Nasal cavity respiratory epithelium epithelial cell of viscerocranial mucosa (primary cell): ENCODE measurements at places on chromosomes 11 and 22. TPM values are rescaled to one million over a fixed set of nuclear protein-coding genes. Genes with fewer than 3 reads are reported as not detected.

THRSP gene
- not detected in 2 replicates for total RNA-seq

CPT1B gene
- total RNA-seq, result 1.7 and 14.2 TPM in 2 replicates

RAB38 gene
- 229 and 240 TPM in 2 replicates for total RNA-seq

SEPTIN5 gene
- 4.4 and 22.6 TPM in 2 replicates for total RNA-seq

ADM2 gene
- total RNA-seq, result 6.2 and 23.1 TPM in 2 replicates

P2RY6 gene
- 0.64 TPM in 1 of 2 replicates, not detected in the other for total RNA-seq

OR10A6 gene
- total RNA-seq, result 0.07 TPM in 1 of 2 replicates, not detected in the other

CHRM1 gene
- not detected in 2 replicates for total RNA-seq

EI24 gene
- 121 and 184 TPM in 2 replicates for total RNA-seq

CD3G gene
- total RNA-seq, result not detected in 2 replicates

TRIM44 gene
- 7.2 and 22.8 TPM in 2 replicates for total RNA-seq

SYNGR1 gene
- total RNA-seq, result 0.34 and 4.1 TPM in 2 replicates

OR51B2 gene
- total RNA-seq, result not detected in 2 replicates

OR10D3 gene
- total RNA-seq, result not detected in 2 replicates

OR2AG2 gene
- under 0.01 and 0.07 TPM in 2 replicates for total RNA-seq

CFL1 gene
- total RNA-seq, result 659 and 765 TPM in 2 replicates

C11orf24 gene
- total RNA-seq, result 25.6 and 29.2 TPM in 2 replicates

SMC1B gene
- not detected in 2 replicates for total RNA-seq

APBB1 gene
- 0.34 and 2.2 TPM in 2 replicates for total RNA-seq

DNAJB13 gene
- total RNA-seq, result 0.43 TPM in 1 of 2 replicates, not detected in the other

SUSD2 gene
- under 0.01 and 0.36 TPM in 2 replicates for total RNA-seq

JAML gene
- total RNA-seq, result not detected in 2 replicates

KRTAP5-9 gene
- total RNA-seq, result not detected in 2 replicates

RANBP1 gene
- total RNA-seq, result 156 and 164 TPM in 2 replicates

LTBP3 gene
- total RNA-seq, result 20.8 and 61.8 TPM in 2 replicates

SORL1 gene
- 31.8 and 34.2 TPM in 2 replicates for total RNA-seq

BTBD18 gene
- not detected in 2 replicates for total RNA-seq

TSPAN32 gene
- total RNA-seq, result not detected in 2 replicates

CFAP300 gene
- 3.0 and 5.1 TPM in 2 replicates for total RNA-seq

MED15 gene
- total RNA-seq, result 16.1 and 58.8 TPM in 2 replicates

ISX gene
- total RNA-seq, result not detected in 2 replicates

DAGLA gene
- total RNA-seq, result under 0.01 and 2.2 TPM in 2 replicates

OR9Q2 gene
- not detected in 2 replicates for total RNA-seq

ROBO4 gene
- total RNA-seq, result under 0.01 TPM in 1 of 2 replicates, not detected in the other

VPS37C gene
- 12.0 and 13.2 TPM in 2 replicates for total RNA-seq

OR2D2 gene
- total RNA-seq, result under 0.01 and 0.21 TPM in 2 replicates

PANX2 gene
- total RNA-seq, result 0.68 and 1.4 TPM in 2 replicates

ANGPTL5 gene
- not detected in 2 replicates for total RNA-seq

INPP5J gene
- 0.34 and 1.1 TPM in 2 replicates for total RNA-seq

CFAP68 gene
- 15.9 and 21.2 TPM in 2 replicates for total RNA-seq

FAM118A gene
- 12.3 and 22.0 TPM in 2 replicates for total RNA-seq
